ENCODE measurements at places on chromosomes 4 and X.
A peak's percentile ranks its signal among the peaks of the same experiment; 100 is the strongest.

DNA sequence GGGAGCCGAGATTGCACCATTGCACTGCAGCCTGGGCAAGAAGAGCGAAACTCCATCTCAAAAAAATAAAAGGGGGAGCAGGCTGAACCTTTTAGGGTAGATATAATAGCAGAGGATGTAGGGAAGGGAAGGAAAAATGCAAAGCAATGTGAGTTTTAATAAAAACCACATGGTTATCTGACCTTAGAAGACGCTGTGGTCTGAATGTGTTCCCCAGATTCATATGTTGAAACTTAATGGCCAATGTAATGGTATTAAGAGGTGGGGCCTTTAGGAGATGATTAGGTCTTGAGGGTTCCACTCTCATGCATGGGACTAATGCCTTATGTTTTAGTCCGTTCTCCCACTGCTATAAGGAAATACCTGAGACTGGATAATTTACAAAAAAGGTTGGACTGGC, 114.1 kb upstream of the STX18 start:
- no peak for DNase-seq

- DNase-seq, result peak; percentile 97
These were observed 74.1 kb downstream of the NBDY start for GRCh38 chrX:56802921-56803849.

GRCh38 chr4:55725057-55725456, 89.0 kb upstream of the NMU start:
- no peak for DNase-seq

GRCh38 chrX:120251471-120252011, 929 bp downstream of the ZBTB33 start:
- peak; percentile 5 for DNase-seq

GRCh38 chrX:136759968-136760367, 20.8 kb downstream of the ARHGEF6 start:
- no peak for DNase-seq

DNA sequence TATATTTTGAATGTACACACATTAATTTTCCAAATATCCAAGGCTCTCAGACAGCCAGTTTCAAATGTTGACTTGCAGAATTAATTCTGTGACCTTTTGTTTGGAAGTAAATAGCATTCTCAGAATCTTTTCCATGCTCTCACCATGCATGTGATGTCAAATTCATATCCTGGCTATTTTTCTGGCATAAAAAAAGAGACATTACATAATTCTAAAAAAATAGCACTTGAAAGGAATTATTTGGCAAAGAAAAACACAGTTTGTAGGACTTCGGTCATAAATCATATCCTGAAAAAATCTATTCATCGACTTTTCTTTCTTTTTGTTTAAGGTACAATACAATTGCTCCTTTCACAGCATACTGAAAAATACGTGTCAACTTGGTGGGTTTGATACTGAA, 111.2 kb downstream of the GLRA3 start:
- DNase-seq, result no peak

GRCh38 chr4:109206620-109207019, 95.8 kb downstream of the COL25A1 start:
- DNase-seq, result no peak

GRCh38 chrX:46380148-46380752, 165.0 kb downstream of the ZNF674 start:
- no peak for DNase-seq

- DNase-seq, result no peak
These were observed 410.9 kb downstream of the PDGFC start for GRCh38 chr4:156560701-156561100.

DNA sequence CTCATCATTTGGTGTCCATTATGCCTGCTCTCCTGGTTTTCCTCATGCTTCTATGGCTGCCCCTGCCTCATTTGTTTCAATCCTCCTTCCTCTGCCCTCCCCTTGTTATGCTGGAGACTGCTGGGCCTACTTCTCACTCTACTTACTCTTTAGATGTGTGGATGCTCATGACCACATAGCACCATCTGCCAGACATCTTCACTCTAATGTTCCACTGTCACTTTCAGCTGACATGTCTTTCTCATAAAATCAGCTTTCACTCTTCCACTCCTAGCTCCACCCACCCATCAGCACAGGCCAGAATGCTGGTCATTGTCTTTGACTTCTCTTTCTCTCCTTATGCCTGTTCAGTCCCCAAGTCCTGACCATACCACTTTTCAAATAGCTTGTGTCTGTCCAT, 86.8 kb downstream of the REPS2 start:
- DNase-seq, result no peak

DNA sequence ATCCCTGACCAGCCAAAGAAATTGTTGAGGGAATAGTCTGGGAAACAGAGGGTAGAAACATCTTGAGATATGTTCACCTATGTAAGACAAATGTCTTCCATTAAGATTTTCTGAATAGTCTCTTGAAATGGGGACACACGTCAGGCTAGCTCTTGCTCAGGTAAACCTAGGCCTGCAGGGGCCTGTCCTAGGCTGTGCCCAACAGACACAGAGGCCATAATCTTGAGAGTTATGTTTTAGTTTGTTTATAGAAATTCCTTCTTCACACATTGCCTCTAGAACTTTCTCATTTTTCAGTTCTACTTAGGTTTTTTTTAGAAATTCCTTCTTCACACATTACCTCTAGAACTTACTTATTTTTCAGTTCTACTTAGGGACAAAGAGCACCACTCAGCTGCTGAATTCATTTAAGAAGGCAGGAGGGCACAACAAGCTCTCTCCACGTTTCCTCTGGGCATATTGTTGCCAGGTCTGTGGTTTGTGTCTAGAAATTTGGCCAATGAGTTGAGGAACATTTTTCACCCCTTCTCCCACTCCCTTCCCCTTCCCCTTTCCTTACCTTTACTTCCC, 94.9 kb downstream of the ARHGAP24 start:
- no peak for DNase-seq

DNA sequence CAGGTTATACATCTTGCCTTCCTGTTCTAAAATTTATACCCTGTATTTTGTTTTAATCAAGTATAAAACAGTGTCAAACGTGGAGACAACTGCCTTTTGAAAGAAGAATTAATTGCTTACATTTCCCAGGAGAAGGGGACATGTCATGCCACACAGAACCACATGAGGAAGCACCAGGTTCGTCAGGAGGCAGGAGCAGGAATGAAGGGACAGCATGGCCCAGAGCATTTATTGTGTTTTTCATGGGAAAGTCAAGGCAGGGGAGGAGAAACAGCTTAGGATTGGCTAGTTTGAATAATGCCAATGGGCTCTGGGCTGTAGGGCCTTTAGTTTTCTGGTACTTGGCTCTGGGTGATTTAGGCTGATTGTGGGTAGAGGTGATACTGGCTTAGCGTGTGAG, 203.7 kb downstream of the CFAP299 start:
- no peak for DNase-seq

- DNase-seq, result no peak
These were observed 113.0 kb downstream of the AMELX start for GRCh38 chrX:11406109-11406765.
